ENCODE measurements at places on chromosomes 5 and 9.
A peak's percentile ranks its signal among the peaks of the same experiment; 100 is the strongest.

- DNase-seq = no peak
Measured at GRCh38 chr5:74672215-74672877, 12.7 kb upstream of the HEXB start.

- no peak for DNase-seq
Measured at GRCh38 chr5:85990998-85991397, 626.7 kb upstream of the COX7C start.

DNA sequence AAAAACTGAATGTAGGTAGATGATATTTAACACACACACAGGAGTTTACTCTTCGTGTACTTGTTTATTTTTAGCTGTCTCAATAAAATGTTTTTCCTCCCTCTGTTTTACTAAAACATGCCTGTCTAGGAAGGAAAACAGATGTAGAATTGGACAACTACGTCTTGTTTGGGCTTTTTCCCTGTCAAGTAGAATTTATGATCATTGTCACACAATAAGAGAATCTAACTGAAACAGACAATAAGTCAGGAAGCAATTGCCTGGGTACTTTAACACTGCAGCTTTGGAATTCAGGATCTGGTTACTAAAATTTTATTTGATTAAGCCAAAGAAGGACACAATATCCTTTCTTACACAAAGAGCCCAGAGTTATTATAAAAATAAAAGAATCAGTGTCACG is 164.2 kb downstream of the ZDHHC21 start:
- DNase-seq = no peak

GRCh38 chr5:16812911-16813310 is 123.2 kb downstream of the MYO10 start:
- DNase-seq = no peak

DNA sequence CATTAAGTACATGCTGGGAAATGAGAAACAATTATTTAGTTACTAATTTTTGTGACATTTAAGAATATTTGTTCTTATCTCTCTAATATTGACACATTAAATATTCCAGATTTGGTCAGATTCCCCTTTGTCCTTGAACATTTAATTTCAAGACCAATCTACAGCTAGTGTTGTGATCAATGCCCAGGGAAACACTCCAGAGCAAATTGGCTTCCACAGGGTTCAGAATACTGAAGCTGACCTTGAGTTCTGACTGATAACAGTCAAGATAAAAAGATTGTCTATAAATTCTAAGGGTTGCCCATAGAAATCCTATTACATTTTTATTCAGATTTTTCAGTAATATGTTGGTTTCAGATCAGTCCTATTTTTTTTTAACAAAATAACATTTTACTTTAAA is 31.3 kb downstream of the ZFYVE16 start:
- no peak for DNase-seq

GRCh38 chr9:2506321-2506720 is 115.3 kb upstream of the VLDLR start:
- DNase-seq = no peak

DNA sequence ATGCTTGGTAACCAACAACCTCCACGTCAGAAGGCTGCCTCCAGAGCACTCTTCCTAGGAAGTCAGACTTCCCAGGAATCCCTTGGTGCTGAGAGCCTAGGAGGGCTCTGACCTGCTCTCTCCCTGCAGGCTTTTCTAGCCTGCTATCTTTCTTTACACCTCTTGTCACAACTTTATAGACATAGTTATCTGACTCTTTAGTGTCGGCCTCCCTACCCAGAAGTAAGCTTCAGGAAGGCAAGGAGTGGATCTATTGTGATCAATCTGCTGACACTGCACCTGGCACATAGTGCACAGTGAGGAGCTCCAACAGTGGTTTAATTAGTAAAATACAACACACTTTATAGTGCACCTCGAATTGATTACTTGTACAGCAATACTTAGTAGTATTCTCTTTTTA is 2.3 kb downstream of the AFAP1L1 start:
- DNase-seq = no peak

GRCh38 chr5:80982093-80982492 is 21.9 kb downstream of the RASGRF2 start:
- no peak for DNase-seq

DNA sequence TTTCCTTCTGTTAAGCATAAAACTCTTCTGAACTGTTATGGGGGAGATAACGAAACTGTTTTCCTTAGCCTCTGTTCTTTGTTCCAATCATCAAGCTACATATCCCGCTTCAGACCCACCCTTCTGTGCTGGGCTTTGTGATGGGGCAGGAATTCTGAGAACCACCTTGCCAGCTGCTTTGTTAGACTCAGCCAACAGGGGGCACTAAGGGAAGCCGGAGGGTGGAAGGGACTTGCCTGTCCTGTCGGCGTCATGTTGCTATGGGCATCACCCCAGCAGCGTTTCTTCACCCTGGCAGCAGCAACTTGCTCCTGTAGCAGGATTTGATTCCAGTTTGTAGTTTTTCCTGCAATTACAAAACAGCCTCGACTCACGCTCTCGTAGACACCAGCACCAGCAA is 169.1 kb downstream of the CAAP1 start:
- DNase-seq = peak; percentile 37

GRCh38 chr5:151592855-151593408 is 1.8 kb upstream of the FAT2 start:
- DNase-seq = no peak

DNA sequence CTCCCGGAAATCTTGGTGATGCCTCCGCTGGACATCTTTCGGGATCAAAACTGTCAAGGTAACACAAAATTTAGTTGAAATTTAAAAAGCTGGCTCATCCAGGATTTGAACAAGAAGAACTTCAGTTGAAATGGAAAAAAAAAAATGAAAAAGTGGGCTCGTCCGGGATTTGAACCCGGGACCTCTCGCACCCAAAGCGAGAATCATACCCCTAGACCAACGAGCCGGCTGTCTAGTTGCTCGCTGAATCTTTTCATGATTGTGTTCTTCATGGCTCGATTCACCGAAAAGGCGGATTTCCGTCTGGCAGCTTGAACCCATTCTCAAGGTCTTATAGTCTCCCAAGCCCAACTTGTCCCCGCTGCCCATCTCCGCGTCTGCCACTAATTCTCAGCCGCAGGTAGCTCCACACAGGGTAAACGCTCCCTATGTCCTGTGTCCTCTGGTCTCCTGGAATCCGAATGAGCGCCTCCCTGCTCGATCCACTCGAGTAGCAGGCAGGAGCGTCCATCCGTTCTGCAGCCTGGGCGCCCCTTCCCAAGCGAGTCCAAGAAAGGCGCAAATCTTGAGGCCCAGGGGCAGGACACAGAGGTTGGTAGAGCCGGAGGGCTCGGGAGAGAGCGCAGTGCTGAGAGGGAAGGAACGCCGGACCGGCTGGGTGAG is 16.2 kb downstream of the TRIM7 start:
- DNase-seq = peak; percentile 84

- no peak for DNase-seq
Measured at GRCh38 chr5:64502196-64502595, 3.6 kb upstream of the RGS7BP start.

- no peak for DNase-seq
Measured at GRCh38 chr5:8870349-8870958, 675.4 kb downstream of the SEMA5A start.

DNA sequence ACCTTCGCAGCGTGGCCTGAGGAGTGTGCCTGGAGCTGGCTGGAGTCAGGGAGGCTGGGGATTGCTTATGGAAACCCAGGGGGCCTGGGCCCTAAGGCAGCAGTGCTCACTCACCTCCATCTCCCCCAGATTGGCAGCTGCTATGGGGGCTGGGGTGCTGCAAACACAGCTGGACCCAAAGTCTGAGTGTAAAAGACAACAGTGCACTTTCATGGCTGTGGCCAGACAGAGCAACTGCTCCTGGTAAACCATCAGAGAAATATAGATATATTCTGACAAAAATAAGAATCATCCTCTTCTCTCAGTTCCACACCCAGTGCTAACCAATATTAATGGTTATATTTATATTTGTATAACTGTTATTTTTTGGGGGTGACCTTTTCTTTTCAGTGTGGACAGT is 123.9 kb downstream of the TENT4A start:
- DNase-seq = no peak

- no peak for DNase-seq
Measured at GRCh38 chr5:55327281-55327680, 19.5 kb downstream of the MTREX start.

- DNase-seq = no peak
Measured at GRCh38 chr5:115494570-115495289, 49.8 kb downstream of the FEM1C start.

DNA sequence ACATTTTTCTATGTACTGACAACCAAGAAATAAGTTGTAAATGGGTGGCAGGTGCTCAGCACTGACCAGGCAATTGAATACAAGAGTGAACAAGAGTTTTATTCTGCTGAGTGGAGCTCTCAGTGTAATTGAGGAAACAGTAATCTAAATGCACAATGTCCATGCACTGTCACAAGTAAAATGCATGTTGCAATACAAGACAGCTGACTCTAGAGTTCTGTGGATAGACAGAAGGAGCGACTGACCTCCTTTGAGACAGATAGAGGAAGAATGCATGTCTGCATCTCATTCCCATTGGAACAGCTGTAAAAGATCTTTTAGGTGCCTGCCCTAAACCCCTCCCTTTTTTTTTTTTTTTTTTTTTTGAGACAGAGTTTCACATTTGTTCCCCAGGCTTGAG is 299.0 kb downstream of the FBXL7 start:
- DNase-seq = no peak

- DNase-seq = no peak
Measured at GRCh38 chr5:95620870-95621838, 1.3 kb downstream of the GPR150 start.

- DNase-seq = no peak
Measured at GRCh38 chr5:143024228-143024920, 254.2 kb downstream of the ARHGAP26 start.

GRCh38 chr9:91178281-91179236 is 183.2 kb downstream of the AUH start:
- DNase-seq = peak; percentile 30

DNA sequence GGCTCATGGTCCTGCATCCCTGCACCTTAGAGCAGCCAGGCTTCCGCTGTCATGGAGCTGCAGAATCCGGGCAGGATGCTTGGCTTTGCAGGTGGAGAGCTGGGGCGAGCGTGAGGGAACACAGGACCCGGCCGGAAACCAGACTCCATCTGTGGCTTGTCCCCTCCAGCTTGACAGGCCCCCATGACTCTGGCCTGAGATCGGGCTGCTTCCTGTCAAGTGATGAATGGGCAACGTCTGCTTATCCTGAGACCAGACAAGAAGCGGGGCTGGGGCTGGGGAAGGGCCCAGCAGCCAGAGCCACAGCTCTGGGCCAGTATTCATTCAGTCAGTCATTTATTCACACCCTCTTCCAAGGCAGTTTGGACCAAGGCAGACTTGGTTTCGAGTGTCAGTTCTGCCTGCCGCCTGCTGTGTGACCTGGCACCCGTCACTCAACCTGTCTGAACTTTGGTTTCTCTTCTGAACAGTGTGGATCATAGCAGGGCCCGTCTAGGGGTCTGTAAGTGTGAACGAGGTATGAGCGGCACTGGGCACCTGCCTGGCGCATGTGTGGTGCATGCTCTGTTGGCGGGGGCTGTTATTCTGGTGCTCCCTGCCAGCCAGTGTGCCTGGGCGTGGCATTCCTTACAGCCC is 37.5 kb downstream of the NEK6 start:
- DNase-seq = no peak

GRCh38 chr5:78726003-78726402 is 77.4 kb upstream of the LHFPL2 start:
- DNase-seq = no peak

DNA sequence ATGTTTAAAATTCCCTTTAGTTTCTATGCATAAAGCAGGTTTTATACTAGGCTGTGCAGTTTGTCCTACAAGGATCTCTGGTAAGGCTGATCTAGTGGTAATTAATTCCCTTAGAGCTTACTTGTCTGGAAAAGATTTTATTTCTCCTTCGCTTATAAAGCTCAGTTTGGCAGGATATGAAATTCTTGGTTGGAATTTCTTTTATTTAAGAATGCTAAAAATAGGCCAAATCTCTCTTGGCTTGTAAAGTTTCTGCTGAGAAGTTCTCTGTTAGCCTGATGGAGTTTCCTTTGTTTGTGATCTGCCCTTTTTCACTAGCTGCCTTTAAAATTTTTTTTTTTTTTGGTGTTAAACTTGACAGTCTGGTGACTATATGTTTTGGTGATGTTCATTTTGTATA is 237.1 kb upstream of the TLE4 start:
- no peak for DNase-seq

DNA sequence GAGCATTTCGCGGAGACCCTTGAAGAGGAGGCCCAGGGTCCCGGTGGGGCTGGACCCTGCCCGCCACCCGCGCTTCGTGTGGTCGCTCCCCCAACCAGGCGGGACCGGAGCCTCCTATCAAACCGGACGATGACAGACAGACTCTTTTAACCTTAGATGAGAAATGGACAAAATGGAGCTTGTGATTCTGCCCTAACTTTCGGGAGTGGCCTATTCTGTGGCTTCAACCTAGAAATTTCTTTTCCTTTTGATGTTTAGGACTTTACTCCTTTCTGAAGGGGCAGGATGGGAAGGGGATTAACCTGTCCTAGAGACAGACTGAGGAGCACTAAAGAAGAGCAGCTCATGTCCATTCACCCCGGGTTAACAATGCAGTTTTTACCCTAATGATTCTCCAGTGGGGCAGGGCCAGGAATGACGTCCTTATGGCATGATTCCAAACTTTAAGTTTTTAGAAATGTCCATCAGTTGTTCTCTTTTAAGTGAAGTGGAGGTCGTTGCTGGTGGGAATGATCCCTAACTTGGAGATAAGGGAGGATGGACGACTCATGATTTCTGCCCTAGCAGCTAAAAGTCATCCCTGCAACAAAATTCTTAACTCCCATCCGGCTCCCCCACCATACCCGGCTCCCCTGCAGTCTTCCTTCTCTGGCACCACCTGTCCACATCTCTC is 1.0 kb downstream of the NIPSNAP3A start:
- no peak for DNase-seq

GRCh38 chr5:90142541-90142940 is 267.0 kb downstream of the CETN3 start:
- DNase-seq = no peak

DNA sequence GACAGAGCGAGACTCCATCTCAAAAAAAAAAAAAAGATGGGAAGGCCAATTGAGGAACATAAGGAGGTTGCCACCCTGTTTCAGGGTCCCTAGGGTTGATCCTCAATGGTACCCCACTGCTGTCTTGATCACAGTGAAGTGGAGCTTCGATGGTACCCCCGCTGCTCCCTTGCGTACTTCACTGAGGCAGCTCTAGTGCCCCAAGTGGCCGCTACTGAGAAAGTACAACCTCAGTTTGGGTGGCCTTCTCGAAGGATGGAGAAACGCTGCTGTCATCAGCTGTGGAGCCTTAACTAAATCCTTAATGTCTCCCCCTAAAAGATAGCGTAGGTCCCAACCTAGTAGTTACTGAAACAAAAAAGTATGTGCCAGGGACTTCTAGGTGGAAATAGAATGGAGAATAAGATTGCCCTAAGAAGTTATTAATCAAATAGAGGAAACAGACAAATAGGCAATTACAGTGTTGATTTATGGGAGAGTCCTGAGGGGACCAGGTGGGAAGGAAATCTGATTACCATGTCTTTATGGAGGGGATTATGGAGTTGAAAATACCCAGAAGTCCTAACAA is 6.3 kb downstream of the TESK1 start:
- no peak for DNase-seq
